ENCODE measurements at places on chromosomes 5 and 9.

GRCh38 chr9:125972012-125972729 lies 225.0 kb downstream of the PBX3 start:
- no peak for DNase-seq

- no peak for DNase-seq
Observed at GRCh38 chr5:72752909-72753308, 63.6 kb upstream of the TNPO1 start.

DNA sequence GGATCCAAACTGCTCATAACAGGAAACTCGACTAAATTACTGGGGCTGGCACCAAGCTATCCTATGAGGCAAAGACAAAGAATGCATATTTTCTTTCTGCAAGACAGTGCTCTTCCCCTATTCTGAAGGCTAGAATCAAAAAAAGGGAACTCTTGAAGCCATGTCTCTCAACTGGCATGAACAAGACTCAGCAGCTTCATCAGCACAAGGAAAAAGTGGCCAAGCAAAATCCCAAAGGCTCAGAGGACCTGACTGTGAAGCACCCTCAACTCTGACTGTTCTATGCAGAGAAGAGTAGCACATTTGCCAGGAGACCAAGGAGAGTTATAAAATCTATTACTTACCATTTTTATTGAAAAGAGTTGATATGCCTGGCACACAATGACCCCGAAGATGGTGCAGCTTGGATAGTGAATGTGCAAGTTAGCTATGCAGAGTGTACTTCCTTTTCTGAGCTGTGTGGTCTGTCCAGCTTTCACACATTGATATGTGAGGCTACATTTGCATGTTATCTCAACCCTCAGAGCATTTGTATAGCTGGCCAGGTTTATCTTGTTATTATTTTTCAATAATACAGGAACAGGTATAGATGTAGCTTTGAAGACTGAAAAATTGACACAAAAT lies 51.0 kb upstream of the FYB1 start:
- DNase-seq: peak; percentile 7

DNA sequence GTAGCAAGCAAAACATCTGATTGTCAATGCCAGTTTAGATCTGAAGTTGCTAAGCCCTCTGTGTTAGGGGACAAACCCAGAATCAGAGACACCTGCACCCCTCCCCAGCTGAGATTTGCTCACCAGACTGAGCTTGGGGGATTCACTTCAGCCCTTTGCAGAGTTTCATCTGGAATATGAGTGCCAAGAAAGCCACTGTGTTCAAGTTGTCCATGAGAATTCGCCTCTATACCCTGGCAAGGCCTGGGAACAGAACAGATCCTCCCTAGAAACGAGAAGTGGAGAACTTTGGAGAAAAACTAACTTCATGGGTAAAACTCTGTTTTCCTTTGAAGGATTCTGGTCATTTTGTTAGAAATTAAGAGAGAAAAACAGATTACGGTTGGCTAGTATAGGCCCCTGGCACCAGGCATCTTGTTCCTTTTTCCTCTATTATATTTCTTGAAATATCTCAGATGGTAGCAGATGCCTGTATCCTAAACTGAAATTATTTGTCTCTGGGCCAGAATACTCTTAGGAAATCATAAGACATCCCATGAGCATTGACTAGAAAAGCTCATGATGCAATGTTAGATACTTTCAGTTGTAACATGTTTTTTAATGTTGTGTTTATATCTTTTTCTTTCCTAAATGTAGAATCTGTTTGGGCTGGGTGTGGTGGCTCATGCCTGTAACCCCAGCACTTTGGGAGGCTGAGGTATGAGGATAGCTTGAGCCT lies 64.4 kb downstream of the SNX18 start:
- DNase-seq: no peak

GRCh38 chr9:124857533-124858162 lies 4.1 kb downstream of the RPL35 start:
- no peak for DNase-seq

GRCh38 chr9:95857896-95858295 lies 17.6 kb upstream of the ERCC6L2 start:
- DNase-seq: no peak

DNA sequence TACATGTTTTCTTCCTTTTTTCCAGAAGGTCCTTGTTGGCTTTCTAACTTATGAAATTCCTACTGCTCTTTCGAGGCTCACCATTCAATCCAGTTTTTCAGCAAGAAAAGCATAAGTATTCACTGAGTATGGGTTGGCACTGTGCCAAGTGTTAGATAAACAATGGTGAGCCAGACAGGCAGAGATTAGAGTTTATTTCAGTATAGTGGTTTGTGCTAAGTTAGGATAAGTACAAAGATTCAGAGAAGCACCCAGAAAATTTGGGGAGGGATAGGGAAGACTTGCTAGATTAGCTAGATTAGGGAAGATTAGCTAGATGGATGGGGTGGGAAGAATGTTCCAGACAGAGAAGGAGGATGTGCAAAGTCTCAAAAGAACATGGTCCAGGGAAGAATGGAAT lies 122.9 kb downstream of the OXCT1 start:
- DNase-seq: no peak

- peak; percentile 49 for DNase-seq
Observed at GRCh38 chr5:139711067-139711905, 63.1 kb downstream of the CXXC5 start.

GRCh38 chr5:149936044-149936699 lies 8.4 kb downstream of the PDE6A start:
- DNase-seq: no peak

- DNase-seq: no peak
Observed at GRCh38 chr5:141529002-141529401, 40.1 kb downstream of the PCDHGC5 start.

- DNase-seq: no peak
Observed at GRCh38 chr5:115551415-115551814, 6.8 kb upstream of the FEM1C start.

- DNase-seq: no peak
Observed at GRCh38 chr5:116756531-116756930, 181.9 kb upstream of the SEMA6A start.

GRCh38 chr9:117815948-117816347 lies 111.7 kb downstream of the TLR4 start:
- no peak for DNase-seq

DNA sequence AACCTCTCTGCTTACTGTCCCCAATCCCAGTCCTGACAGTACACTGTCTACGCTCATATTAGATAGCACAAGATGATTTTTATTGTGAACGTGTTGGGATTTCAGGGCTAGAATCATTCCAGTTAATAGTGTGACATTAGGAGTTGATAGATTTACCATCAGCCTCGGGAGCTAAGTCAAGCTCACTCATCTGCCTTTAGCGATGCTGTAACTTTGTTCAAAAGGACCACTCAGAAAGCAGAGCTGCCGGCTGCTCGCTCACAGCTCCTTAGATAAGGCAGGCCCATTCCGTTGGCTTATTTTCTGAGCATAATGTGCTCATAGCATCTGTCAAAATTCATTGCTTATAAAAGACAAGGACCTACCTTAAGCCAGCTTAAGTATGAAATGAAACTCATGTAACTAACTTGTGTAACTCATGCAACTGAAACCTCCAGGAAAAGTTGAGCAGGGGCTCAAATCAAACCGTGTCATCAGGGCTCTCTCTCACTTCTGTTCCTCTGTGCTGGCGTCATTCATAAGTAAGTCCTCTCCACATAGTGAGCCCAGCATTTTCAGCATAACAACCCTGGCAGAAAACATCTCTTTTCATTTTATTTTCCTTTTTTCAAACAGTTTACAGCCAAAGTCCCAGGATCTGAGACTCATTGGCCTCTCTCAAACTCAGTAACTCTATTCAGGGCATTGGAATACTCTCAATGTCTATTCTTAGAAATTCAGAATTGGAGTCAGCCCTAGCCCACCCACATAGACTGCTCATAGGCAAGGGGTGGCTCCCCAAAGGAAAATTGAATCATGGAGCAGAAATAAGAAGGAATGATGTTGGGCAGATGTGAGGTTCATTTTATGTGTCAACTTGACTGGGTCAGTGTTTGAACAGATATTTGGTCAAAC lies 208.8 kb downstream of the MAN2A1 start:
- DNase-seq: no peak

DNA sequence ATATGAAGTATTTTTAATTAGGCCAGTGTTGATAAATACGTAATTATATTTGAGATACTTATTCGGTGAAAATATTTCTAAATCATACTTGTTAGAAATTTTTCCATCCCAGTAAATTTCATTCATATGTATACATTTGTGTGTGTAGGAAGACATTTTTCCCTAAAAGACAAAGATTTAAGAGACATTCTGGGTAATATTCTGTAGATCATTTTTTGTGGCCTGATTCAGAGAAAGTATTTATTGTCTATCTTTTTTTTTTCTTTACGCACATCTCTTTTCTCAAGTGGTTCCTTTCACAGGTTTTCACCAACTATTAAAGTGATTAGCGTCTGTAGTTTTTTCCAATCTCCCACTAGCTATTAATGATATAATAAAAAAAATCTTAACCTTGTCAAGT lies 224.1 kb downstream of the MEF2C start:
- no peak for DNase-seq

GRCh38 chr5:35789732-35790456 lies 66.8 kb upstream of the IL7R start:
- no peak for DNase-seq

- no peak for DNase-seq
Observed at GRCh38 chr9:132673355-132673754, 3.1 kb downstream of the GTF3C4 start.

- DNase-seq: no peak
Observed at GRCh38 chr5:39427229-39427628, 2.4 kb upstream of the DAB2 start.

DNA sequence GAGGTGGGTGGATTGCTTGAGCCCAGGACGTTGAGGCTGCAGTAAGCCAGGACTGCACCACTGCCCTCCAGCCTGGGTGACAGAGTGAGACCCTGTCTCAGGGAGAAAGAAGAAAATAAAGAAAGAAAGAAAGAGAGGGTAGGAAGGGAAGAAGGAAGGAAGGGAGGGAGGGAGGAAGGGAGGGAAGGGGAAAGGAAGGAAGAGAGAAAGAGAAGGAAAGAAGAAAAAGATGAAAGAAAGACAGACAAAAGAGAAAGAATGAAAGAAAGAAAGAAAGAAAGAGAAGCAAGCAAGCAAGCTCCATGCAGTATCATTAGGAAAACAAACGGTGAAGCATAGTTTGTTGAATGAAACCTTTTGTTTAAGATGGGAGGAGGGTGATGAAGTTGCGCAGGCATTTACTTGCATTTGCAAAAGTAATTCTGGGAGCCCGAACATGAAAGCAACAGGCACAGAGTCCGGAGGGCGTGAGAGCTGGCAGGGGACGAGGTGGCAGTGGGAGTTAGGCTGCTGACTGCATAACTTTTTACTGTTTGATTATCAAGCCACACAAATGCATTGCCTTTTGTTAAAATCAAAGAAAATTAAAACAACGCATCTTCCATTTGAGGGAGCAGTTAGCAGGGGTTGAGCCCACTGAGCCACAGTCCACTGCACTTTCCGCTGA lies 26.0 kb upstream of the CEP72 start:
- no peak for DNase-seq

DNA sequence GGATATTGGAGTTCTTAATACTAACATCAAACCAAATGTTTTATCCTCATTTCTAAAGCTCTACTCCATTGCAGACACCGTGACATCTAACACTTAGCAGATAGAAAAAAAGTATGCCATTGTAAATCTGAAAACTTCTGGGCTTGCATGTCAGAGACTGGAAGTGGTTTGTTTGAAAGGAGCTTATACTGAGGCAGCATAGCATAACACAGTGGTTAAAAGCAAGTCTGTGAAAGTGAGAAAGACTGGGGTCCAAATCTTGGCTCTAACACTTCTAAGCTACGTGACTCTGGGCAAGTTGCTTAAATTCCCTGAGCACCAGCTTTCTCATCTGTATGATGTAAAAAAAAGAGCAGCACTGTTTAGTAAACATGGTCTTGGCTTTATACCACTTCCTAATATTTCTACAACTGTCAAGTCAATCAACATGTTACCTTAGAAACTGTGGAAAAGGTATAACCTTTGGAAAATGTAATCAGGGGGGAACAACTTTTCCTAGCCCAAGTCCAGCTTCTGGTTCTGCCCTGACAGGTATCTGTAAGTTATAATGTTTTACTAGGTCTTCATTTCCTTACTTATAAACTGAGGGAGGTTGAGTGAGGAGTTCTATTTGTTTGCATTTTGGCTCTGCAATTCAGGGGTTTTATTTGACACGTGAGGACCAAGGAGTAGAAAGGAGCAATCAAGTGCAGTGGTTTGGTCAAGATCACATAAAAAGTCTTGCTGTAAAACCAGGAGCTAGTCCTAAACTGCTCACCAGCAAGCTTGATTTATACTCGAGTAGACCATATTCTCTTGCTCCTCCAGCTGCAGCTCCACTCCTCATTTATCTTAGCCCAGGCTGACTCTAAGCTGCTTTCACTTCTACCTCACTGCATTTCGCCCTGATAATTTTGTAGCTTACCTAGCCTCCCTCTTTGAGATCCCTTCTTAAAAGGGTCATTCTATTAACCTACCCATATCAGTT lies 541.0 kb downstream of the RAB3C start:
- DNase-seq: peak; percentile 53

- DNase-seq: no peak
Observed at GRCh38 chr5:174272671-174273070, 227.2 kb downstream of the NSG2 start.

DNA sequence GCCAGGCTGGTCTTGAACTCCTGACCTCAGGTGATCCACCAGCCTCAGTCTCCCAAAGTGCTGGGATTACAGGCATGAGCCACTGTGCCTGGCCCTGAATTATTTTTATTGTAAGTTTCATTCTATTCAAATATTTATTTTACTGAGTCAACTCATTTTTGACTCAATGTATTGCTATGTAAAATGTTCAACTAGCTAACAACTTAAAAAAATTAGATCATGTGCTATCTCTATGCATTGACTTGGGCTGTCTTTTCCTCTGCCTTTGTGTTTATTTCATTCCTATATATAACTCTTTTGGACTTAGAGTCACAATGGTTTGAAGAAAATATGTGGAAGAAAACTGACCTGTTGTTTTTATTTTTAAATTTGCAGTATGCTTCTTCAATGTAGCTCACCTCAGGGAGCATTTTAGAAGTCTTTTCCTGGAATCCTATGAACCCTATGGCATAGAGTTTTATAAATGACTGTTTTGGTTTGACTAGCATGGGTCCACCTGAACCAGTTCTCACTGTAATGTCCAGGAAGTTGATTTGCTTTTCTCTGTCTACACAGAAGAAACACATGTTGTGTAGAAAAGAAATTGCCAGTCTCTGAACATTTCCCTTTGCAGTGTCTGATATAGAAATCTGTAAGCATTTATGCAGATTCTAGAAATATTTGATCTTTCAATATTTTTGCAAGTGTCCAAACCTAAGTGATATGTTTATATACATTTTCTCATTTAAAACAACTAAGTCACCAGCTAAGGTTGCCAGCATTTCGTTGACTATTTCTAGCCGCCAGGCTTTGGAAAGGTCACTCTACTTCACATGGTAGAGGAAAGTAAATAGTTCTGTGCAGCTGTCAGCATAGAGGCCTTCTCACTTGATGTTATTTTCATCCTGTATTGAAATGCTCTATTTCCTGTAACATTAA lies 138.8 kb downstream of the PCSK1 start:
- DNase-seq: no peak

GRCh38 chr9:37324261-37324683 lies 98.2 kb upstream of the GRHPR start:
- no peak for DNase-seq

All from CD4-positive, alpha-beta T cell treated with Interleukin-6 at 100 ng/mL for 8 hours (primary cell).